GM23248 (cell line): ENCODE measurements at places on chromosomes 7 and 10. TPM values are rescaled to one million over a fixed set of nuclear protein-coding genes. Genes with fewer than 3 reads are reported as not detected.

Gene GPR15LG
- polyA plus RNA-seq: not detected in 2 replicates

DNA sequence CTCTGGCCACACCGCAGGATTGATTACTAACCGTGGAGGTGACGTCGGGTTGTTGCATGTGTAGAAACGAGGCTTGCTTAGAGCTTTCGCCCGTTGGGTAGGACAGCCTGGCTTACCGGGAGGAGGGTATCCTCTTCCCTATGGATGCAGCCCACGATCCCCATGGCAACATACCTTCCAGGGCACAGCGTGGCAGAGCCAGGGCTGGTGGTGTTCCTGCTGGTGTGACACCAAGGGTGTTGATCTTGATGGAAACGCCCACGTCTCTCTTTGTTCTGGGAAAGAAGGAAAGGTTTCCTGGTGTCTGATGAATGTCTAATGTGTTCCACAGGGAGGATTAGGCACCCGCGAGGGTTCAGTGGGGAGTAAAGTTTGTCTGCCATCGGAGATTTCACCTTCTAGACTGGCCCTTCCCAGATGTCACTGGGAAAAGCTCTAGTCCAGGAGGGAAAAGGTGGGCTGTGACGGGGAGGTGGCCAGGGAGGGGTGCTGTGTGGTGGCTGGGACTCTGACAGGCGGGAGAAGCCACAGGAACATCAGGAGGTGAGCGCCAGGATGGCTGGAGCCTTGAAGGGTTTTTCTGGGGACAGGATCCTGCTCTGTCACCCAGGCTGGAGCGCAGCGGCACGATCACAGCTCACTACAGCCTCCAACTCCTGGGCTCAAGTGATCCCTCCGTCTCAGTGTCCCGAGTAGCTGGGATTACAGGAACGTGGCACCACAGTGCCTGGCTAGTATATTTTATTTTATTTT lies 102.1 kb downstream of the CUX1 start:
- no peak overlapping the region for H3K4me3 ChIP-seq
- no peaks in the 10 kb centered on the region for H3K36me3 ChIP-seq
- no peak for DNase-seq
- peaks cover 18% of the 10 kb centered on the region for H3K4me1 ChIP-seq
- no peak overlapping the region for H3K27ac ChIP-seq

- no peaks in the 10 kb centered on the region for H3K4me1 ChIP-seq
- H3K4me3 ChIP-seq: no peak overlapping the region
- no peak for DNase-seq
- peaks cover 10% of the 10 kb centered on the region; the same call in 1 of the 2 replicates for H3K27me3 ChIP-seq
Measured at GRCh38 chr10:124313374-124313773, 105.3 kb downstream of the OAT start.

DNA sequence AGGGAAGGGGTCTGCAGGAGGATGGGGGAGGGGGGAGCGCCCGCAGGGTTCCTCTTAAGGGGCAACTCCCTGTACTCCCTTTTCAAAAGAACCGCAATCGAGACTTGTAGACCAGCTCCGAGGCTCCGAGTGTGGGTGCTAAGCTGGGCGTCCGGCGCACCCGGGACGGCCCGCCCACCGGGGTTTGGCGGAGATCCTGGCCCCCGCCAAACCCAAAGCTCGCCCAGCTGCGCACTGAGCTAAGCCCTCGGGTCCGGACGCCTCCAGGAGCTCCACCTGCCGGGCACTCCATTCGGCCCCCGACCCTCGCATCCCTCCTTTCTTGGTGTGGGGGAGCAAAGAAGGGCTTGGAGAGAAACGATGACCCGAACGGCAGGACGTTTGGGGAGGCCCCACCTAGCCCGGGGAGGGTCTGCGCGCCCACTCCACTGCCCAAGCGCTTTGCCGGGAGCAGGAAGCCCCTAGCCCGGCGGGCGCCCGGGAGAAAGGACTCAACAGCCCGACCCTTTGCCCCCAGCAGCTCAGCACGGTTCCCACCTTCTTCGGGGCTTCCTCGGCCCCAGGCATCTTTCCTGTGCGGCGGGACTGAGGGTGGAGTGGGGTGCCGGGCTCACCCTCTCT lies 651 bp downstream of the AFAP1L2 start:
- no peaks in the 10 kb centered on the region for H3K4me1 ChIP-seq
- H3K27me3 ChIP-seq: peaks cover 75% of the 10 kb centered on the region
- H3K4me3 ChIP-seq: no peak overlapping the region; the same call in 1 of the 2 replicates
- H3K27ac ChIP-seq: no peak overlapping the region
- no peaks in the 10 kb centered on the region for H3K36me3 ChIP-seq

GRCh38 chr10:61943674-61944378 lies 42.3 kb downstream of the ARID5B start:
- peak; percentile 77 for DNase-seq
- no peaks in the 10 kb centered on the region for H3K27me3 ChIP-seq
- peaks cover 41% of the 10 kb centered on the region for H3K4me1 ChIP-seq
- peak overlapping the region; percentile 41 for H3K4me3 ChIP-seq
- H3K27ac ChIP-seq: peak overlapping the region; percentile 79
- H3K36me3 ChIP-seq: no peaks in the 10 kb centered on the region

Gene ARMC3
- polyA plus RNA-seq: not detected in 2 replicates

DNA sequence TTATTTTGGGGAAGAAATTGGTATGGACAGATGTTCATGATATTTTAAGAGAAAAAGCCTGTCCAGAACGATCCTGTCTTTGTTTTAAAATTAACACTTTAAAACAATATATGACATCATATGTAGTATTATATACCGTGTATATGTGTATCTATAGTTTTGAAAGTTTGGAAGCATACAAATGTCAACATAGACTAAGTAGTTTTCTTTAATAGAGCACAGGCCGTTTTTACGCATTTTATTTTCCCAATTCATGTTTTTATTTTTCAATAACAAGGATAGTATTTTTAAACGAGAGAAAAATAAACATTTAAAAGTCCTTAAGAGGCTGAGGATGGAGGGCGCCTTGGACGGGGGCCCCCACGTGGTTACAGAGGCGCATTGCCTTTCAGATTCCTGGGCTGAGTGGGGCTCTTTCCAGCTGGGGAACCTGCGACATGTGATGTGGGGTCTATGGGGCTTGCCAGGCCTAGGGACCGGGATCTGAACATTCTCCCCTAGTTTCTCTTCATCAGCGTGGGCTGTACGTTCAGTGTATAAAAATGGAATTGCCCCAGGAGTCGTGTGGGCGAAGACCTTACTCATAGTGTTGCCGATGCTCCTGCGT lies 127.8 kb upstream of the ZNF746 start:
- peaks cover 12% of the 10 kb centered on the region for H3K4me1 ChIP-seq
- H3K4me3 ChIP-seq: peak overlapping the region; percentile 83
- DNase-seq: peak; percentile 83

DNA sequence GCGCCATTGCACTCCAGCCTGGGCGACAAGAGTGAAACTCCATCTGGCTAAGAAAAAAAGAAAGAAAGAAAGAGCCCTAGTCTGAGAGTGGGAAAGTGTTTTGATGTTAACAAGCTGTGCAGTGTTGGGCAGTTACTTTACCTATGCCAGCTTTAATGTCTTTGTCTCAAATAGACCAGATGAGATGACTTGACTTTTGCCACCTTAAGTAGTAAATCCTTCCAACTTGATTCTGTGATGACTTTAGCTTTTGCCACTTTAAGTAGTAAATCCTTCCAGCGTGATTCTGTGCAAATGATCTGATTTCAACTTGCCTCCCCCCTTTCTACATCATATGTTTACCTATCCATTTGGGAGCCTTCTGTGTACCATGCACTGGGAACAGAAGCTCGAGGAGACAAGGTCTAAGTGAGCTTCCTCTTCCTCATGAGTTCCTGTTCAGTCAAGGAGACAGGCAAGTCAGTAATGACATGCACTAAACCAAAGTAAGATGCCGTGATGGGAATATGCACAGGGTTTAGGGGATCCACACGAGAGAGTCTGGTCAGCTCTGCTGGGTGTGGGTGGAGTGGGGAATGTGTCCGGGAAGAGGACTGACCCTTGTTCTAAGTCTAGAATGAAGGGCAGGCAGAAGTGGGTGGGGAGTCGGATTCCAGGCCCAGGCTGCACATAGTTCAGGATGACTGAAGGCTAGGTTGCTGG lies 17.2 kb downstream of the INPP5F start:
- H3K36me3 ChIP-seq: no peaks in the 10 kb centered on the region
- H3K4me3 ChIP-seq: no peak overlapping the region
- H3K27ac ChIP-seq: no peak overlapping the region
- peaks cover 5% of the 10 kb centered on the region for H3K4me1 ChIP-seq
- no peaks in the 10 kb centered on the region for H3K27me3 ChIP-seq

GRCh38 chr7:156820445-156821063 lies 72.4 kb downstream of the LMBR1 start:
- H3K27ac ChIP-seq: no peak overlapping the region
- no peaks in the 10 kb centered on the region for H3K27me3 ChIP-seq
- DNase-seq: peak; percentile 12
- H3K36me3 ChIP-seq: no peaks in the 10 kb centered on the region
- no peaks in the 10 kb centered on the region for H3K4me1 ChIP-seq

Gene FEZF1
- polyA plus RNA-seq: not detected in 2 replicates

- H3K27me3 ChIP-seq: no peaks in the 10 kb centered on the region
- no peak overlapping the region for H3K27ac ChIP-seq
- H3K36me3 ChIP-seq: no peaks in the 10 kb centered on the region
- DNase-seq: no peak
- H3K4me1 ChIP-seq: no peaks in the 10 kb centered on the region
Measured at GRCh38 chr10:116408719-116409118, 18.9 kb upstream of the PNLIPRP3 start.

DNA sequence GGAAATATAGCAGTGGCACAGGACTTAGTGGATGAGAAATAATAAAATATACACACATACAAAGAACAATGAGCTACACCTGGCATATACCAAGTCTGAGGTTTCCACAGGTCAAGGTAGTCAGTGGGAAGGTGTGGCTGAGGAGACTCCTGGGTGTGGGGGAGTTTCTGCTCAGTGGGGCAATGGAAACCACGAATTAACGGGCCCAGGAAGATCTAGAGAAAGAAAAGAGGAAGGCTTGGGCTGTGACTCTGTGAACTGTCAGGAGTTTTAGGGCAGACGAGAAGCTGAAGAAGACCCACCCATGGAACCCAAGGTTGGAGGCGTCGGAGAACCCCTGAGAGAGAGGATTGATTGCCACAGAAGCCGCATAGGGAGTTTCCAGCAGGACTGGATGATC lies 196.5 kb downstream of the HERPUD2 start:
- H3K4me1 ChIP-seq: no peaks in the 10 kb centered on the region
- H3K27ac ChIP-seq: no peak overlapping the region
- no peak for DNase-seq
- peaks cover 6% of the 10 kb centered on the region; the same call in 1 of the 2 replicates for H3K27me3 ChIP-seq
